ENCODE measurements at places on chromosomes 12 and 14.
A peak's percentile ranks its signal among the peaks of the same experiment; 100 is the strongest.

GRCh38 chr12:16228067-16228466 lies 49.4 kb downstream of the SLC15A5 start:
- DNase-seq: no peak

DNA sequence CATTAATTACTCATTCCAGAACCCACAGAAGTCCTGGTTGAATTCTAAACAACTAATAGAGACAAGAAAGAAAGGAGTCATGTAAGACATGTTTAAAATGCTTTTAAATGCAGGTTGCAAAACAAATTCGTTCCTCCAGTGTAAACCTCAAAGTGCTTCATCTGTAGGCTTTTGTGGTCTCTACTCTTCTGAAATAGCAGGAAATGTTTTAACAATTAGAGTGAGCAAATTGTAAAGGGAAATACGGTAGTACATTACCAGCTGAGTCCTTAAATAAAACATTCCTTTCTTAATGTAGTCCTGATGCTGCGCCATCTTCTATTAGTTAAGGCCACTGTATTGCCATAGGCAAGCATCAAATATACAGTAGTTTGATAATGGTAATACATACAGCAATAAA lies 1934.2 kb upstream of the SEL1L start:
- no peak for DNase-seq

DNA sequence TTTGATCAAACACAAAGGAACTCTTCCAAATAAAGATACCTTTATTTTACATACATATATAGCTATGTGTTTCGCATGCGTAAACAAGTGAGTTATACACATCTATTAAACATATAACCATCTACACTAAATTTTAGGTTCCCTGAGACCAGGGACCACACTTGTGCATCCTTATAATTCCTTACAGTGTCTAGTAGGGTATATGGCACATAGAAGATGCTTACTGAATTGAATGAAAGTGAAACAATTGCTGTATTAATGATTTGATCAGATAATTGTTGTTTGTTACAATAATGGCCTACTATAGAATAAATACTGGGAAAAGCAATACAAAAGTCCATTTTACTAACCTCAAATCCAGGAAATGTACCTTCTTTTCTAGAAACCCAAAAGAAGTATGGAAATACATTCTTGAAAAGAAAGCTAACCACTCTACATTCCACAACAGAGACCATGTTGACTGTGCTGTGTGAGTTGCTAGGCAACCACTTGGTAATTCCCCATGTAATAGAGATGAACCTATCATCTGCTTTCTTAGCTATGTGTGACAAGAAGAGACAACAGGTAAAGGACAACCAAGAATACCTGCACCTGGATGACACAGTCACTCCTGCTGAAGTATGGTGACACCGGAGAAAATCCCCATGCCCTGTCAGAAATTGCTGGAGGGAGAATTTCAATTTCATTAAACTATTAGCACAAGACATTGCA lies 11.9 kb upstream of the CIPC start:
- DNase-seq: peak; percentile 15

DNA sequence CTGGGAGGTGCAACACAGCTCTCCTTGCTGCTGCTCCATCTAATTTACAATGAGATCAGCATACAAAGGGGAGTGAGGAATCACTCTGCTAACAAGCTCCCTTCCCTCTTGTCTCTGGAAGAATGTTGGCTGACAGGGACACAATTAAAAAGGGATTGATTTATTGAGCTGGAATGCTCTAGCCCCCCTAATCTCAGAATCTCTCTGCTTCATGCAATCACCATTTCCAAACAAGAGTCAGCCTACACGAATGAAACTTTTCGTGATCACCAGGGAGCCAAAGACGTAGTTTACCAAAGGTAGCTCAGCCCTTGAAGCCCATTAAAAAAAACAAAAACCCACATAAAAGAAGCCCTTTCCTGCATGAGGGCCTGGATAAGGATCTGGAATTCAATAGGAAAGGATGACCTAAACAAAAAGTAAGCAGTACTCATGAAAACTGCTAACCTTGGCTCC lies 223.8 kb downstream of the C12orf75 start:
- DNase-seq: no peak

GRCh38 chr12:47747126-47747525 lies 11.6 kb downstream of the RAPGEF3 start:
- no peak for DNase-seq

- DNase-seq: no peak
Observed at GRCh38 chr12:101876322-101876860, 989 bp upstream of the DRAM1 start.

DNA sequence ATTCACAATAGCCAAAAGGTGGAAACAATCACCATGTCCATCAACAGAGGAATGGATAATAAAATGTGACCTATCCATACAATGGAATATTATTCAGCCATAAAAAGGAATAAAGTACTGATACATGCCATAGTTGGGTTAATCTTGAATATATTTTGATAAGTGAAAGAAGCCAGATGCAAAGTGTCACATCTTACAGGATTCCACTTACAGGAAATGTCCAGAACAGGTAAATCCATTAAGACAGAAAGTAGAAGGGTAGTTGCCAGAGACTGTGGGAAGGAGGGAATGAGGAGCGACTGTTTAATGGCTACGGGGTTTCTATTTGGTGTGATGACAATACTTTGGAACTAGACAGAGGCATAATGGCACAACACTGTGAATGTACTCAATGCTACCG lies 171.6 kb downstream of the KSR2 start:
- no peak for DNase-seq

GRCh38 chr12:52949413-52950331 lies 754 bp downstream of the KRT18 start:
- DNase-seq: peak; percentile 94

DNA sequence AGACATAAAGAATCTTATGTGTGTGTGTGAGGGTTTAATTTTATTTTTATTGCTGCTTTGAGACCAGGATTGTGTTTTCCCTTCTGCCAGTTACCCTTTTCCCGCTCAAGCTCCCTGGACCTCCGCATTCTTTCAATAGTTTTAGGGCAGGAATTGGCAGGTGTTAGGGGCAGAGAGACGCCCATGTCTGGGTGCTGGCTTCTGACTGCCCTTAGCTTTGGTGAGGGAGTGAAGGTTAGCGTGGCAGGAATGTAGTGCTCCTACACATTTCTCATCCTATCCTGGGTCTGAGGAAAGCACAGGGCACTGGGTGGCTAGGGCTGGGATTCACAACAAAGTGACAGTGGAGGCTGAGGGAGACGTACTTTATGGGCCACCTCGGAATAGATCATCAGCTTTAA lies 428.1 kb downstream of the ZFP36L1 start:
- DNase-seq: no peak

- peak; percentile 59 for DNase-seq
Observed at GRCh38 chr12:4900327-4900726, 9.4 kb upstream of the KCNA1 start.

GRCh38 chr12:50566066-50566465 lies 61.3 kb downstream of the DIP2B start:
- DNase-seq: no peak

DNA sequence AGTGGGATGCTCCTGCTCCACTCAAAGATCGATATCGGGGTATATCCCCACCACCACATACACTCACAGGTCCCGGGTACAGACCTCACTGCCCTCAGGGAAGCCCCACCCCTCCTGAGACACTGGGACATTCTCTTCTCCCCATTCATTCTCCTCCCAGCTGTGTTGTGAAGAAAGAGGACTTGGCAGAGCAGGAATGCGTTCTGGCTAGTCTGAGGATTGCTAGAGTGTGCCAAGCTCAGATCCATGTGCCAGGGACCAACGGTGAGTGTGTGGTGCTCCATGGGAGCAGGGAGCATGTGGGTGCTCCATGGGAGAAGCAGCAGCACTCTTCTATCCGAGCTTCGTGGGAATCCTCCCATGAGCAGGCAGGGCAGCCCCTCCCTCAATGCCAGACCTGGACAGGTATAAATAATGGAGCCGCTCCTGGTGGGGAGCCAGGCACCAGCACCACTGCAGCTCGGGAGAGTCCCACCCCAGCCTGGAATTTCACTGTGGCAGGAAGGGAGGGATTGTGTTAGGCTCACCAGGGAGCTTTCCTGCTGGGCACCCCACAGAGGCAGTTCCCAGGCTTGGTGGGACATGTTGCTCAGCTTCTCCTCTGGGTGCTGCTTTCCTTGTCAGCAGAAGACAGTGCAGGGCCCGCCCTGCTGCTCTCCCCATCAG lies 2.3 kb upstream of the KRT5 start:
- DNase-seq: no peak

- no peak for DNase-seq
Observed at GRCh38 chr12:68454892-68455291, 122.7 kb upstream of the MDM1 start.

- no peak for DNase-seq
Observed at GRCh38 chr12:45509187-45509586, 220.3 kb upstream of the ARID2 start.

DNA sequence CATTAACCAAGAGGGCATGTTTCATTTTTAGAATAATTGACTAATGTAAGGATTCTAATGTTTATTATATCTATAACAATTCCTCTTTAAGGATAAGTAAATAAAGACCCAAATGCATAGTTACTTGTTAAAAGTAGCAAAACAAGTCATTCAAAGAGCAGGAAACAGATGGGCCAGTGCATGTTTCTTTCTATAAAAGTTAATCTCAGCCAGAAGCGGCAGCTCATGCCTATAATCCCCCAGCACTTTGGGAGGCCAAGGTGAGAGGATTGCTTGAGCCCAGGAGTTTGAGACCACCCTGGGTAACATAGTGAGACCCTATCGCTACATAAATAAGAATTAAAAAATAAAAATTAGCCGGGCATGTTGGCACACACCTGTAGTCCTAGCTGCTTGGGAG lies 391.0 kb upstream of the RGS6 start:
- DNase-seq: no peak

DNA sequence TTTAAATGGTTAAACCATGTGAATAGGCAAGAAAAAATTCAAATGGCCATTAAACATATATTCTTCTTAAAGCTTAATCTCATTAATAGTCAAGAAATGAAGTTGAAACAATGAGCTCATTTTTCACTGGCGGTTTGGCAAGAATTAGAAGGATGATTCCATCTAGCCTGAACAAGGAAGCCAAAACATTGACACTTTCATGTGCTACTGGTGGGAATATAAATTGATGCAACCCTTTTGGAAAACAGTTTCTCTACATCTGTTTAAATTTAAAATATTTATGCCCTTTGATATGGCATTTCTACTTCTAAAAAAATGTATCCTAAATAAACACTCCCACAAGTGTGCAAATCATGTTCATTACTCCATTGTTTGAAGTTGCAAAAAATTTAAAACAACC lies 174.7 kb upstream of the HIF1A start:
- no peak for DNase-seq

DNA sequence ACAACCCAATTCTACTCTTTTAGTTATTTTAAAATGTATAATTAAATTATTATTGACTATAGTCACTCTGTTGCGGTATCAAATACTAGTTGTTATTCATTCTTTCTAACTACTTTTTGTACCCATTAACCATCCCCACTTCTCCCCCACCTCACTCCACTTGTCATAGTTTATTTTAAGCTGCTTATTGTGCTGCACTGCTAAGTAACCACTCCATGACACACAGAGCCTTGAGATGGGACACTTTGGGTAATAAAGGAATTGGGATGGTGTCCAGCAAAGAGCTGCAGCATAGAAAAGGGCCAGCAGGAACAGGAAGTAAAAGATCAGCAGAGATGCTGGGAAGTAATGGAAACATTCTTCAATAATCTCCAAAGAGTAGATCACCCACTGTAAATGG lies 123.0 kb downstream of the RPS29 start:
- DNase-seq: no peak

DNA sequence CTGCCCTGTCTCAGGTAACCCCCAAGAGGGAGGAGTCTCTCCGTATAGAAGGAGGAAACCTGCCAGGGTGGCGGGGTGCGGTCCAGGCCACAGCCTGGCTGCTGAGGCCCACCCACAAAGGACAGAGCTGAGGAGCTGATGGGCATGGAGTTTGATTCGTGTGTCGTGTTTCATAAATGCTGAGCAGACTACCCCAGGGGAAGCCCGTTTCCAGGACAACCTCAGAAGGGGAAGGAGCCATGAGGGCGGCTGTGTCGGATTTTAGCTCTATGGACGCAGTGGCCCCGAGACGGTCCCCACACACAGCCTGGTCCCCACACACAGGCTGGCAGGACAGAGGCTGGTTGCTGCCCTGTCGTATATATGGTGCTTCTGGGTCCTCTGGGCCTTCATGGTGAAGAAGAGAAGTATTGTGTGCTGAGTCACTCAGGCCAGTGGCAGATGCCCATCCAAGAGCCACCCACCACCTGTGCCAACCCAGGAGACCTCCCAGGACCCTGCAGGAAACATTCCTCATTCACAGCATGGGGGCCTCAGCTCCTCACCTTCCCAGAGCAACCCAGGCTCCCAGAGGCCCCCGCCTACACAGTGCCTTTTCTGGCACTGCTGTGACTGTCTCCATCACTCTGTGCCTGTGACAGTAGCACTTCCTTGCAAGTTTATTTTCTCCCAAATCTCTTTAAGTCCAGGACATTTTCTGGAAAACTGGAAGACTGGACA lies 63.1 kb upstream of the RIN3 start:
- DNase-seq: no peak

DNA sequence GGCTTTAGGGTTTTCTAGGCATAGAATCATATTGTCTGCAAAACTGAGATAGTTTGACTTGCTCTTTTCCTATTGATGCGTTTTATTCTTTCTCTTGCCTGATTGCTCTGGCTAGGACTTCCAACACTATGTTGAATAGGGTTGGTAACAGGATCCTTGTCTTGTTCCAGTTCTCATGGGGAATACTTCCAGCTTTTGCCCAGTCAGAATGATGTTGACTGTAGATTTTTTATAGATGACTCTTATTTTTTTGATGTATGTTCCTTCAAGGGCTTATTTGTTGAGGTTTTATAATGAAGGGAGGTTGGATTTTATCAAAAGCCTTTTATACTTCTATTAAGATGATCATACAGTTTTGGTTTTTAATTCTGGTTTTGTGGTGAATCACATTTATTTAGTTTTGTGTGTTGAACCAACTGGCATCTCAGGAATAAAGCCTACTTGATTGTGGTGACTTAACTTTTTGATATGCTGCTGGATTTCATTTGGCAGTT lies 478.2 kb downstream of the TMEM117 start:
- DNase-seq: no peak

- no peak for DNase-seq
Observed at GRCh38 chr12:57620245-57620935, 9.2 kb downstream of the ARHGEF25 start.

DNA sequence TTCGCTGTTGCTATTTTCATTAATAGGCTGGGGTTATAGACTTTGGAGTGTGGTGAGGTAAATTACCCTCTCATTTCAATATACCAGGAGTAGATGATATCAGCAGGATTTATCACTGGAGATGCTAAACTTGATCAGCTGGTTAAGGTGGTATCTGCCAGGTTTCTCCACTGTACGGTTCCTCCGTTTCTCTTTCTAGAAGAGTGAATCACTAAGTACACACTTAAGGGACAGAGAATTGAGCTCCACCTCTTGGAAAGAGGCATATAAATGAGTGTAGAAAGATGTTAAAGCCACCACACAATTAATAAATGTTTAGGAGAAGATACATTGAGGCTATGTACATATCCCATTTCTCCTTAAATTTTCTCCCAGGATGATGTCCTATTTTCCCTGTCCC lies 277.4 kb upstream of the GRIP1 start:
- DNase-seq: no peak

Measured in RCC 7860 (cell line).